ENCODE measurements at places on chromosomes 6 and 20. TPM values are rescaled to one million over a fixed set of nuclear protein-coding genes. Genes with fewer than 3 reads are reported as not detected.

DNA sequence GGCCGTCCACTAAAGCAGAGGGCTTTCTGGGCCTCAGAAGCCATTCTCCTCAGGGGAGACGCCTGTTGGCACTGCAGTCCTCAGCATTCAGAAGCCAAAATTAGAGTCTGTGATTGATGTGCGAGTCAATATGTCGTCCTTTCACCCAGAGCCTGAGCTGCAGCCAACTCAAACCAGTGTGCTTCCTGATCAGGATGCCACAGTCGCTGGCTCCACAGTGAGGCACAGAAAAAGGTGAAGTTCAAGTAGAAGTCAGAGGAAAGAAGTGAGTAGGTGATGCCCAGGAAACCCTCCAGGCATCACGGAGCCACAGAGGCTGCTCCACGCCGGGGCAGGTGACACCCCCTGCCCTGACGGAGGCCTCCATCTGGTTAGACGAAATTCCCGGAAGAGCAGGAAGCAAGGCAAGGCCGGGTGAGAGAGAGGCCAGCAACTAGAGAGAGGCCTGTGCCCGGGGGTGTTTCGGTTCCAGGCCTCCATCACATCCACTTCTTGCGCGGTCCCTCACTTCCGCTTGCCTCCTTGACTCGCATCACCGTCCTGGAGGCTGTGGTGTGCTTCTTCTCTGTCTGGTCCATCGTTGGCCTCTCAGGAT, 177.7 kb upstream of the SNX9 start:
- H3K27ac ChIP-seq = no peak overlapping the region
- H3K36me3 ChIP-seq = peaks cover 10% of the 10 kb centered on the region
- H3K4me3 ChIP-seq = no peak overlapping the region
- H3K4me1 ChIP-seq = peaks cover 12% of the 10 kb centered on the region
- no peak for DNase-seq

DNA sequence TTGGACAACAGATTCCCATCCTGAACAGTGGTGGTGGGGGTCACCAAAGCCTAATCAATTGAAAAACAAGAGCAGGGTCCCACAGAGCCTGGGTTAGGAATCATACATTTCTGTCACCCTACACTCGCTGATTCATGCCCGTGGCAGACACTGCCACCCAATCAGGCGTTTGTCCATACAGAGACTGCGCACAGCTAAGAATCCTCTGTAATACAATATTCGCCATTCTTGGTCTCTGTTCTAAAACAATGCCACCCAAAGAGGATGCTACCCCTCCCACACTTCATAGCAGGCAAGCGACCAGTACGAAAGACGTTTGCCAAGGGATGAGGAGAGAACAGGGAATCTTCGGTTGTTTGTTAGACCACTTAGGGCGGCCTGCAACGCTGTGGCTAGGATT, 28.1 kb upstream of the SLC22A23 start:
- H3K4me1 ChIP-seq = no peaks in the 10 kb centered on the region
- no peak overlapping the region for H3K27ac ChIP-seq
- no peak for DNase-seq
- no peaks in the 10 kb centered on the region for H3K36me3 ChIP-seq

DNA sequence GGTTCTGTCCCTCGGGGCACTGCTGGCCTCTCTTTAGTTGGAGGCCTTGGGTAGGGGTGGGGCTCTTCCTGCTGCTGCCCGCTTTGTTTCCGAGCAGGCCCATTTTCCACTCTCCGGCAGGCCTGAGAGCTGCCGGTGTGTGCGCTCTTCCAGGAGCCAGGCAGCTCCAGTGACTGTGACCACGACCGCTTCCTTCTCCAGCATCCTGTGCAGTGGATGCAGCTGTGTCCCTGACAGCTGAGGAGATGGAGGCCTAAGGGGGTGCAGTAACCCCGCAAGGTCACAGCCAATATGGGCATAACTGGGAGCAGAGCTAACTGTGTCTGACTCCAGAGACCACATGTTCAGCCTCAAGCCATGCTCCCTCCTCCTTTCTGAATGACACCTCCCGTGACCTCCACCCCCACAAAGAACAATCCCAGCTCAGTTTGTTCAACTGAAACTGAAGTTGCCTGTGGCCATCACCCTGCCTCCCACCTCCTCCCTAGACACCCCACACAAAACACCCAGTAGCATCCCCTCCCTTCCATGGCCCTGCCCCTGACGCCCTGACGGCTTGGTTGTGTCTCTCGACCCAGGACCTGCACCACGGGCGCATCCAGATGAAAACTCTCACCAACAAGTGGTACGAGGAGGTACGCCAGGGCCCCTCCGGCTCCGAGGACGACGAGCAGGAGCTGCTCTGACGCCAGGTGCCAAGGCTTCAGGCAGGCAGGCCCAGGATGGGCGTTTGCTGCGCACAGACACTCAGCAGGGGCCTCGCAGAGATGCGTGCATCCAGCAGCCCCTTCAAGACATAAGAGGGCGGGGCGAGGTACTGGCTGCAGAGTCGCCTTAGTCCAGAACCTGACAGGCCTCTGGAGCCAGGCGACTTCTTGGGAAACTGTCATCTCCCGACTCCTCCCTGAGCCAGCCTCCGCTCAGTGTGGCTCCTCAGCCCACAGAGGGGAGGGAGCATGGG, 27.8 kb downstream of the SPATA2 start:
- H3K4me1 ChIP-seq = peaks cover 5% of the 10 kb centered on the region
- peaks cover 50% of the 10 kb centered on the region for H3K36me3 ChIP-seq
- no peak for DNase-seq
- H3K27ac ChIP-seq = peak overlapping the region; percentile 30

- peak overlapping the region; percentile 86 for H3K4me3 ChIP-seq
- peaks cover 14% of the 10 kb centered on the region for H3K4me1 ChIP-seq
- H3K27ac ChIP-seq = peak overlapping the region; percentile 72
- H3K36me3 ChIP-seq = no peaks in the 10 kb centered on the region
- DNase-seq = peak; percentile 22
Observed at GRCh38 chr6:117483004-117483644, 650 bp downstream of the DCBLD1 start.

Gene APOM
- total RNA-seq = 2.3 TPM

Gene MUC21
- not detected for total RNA-seq

Gene JPH2
- not detected for total RNA-seq
